ENCODE measurements at places on chromosomes 3 and 15.

GRCh38 chr3:161082063-161082462, 23.1 kb downstream of the B3GALNT1 start:
- no peak for DNase-seq

DNA sequence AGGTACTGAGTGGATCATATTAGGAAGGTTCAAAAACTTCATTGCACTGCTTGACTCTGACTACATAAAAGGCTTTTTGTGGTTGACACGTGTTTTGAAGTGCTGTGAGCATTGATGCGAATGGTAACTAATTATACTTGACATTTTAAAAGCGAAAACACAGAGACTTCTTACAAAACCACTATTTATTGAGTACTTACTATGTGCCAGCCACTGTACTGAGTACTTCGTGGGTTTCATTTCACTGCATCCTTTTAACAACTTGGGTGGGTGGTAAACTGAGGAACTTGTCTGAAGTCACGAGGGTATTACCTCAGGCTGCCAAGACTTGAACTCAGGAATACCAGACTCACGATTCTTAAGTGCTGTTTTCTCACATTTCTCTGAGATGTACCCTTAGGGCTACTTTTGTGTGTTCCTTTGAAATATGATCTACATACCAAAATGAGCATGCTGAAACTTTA, 45.3 kb upstream of the PPP4R2 start:
- no peak for DNase-seq

- DNase-seq = no peak
These were observed 15.1 kb upstream of the TIPARP start for GRCh38 chr3:156659260-156659659.

- no peak for DNase-seq
These were observed 16.5 kb downstream of the THSD4 start for GRCh38 chr15:71131601-71132362.

DNA sequence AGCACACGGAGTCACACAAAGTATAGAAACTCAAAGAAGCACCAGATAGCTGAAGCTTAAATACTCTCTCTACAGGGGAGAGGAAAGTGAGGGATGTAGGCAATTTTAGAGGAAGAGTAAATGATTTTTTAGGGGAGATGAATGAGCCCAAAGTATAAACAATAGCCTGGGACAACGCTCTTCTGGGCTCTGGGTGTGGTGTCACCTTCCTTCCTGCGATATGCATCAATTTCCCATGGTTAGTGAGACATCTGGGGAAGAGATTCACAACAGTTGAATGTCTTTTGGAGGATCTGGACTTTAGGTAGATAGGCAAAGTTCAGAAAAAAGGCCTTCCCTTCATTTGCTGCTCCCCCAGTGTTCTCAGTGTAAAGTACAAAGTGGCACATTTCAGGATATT, 125.2 kb downstream of the EFHB start:
- DNase-seq = no peak

DNA sequence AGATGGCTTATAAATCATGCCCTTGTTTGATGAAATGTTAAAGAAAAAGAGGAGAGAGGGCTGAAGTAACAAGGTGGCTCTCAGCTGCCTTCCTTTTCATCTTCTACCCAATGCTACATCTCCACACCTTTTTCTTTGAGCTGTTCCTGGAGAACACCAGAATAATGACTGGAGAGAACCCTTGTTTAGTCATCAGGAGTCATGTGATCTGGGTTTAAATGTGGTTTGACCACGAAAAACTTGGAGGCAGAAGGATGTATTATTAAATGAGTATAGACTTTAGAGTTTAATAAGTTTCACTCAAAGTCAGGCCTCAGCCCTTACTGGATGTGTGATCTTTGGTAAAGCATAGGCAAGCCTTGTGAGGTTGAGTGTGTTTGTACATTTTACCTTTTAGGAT, 230.3 kb upstream of the TBL1XR1 start:
- DNase-seq = no peak
